ENCODE measurements at places on chromosomes 12 and 14.

DNA sequence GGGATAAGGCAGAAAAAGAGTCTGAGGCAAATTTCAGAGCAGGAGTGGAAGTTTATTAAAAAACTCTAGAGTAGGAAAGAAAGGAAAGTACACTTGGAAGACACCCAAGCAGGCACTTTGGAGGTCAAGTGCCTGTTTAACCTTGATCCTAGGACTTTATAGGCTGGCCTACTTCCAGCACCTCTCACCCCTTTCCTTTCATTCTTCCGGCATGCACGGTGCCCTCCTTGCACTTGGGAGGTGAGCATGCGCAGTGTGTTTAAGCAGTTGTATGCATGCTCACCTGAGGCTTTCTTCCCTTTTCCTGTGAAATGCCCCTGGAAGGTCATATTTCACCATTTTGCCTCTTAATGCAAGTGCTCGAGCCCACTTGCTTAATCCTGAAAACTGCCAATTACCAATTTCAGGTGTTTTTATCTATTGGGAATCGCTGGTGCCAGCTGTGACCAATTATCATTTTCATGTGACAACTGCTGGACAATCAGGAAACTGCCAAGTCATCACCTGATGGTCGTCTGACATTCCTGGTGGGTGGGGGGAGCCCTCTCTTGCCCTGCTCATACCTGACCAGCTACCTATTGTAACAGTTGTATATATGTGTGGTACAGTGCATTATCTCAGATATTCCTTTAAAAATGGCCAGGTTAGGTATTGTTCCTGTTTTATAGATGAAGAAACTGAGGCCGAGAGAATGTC, 53.5 kb downstream of the SUDS3 start:
- DNase-seq, result no peak

DNA sequence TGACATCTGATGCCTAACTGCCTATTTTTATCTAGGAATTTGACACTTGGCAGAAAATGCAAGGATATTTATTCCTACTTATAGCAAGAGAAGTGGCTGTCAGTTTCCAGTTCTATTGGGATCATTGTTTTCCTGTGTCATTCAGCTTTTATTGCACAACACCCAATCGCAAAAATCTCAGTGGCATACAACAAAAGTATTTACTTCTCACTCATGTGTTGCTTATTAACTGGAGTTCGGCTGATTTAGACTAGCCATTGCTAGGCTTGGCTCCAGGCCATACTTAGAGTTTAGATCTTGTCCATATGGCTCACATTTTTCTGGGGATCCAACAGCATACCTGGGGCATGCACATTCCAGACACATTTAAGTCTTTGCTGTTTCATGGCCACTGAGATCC, 218.6 kb upstream of the SYT1 start:
- DNase-seq, result no peak

DNA sequence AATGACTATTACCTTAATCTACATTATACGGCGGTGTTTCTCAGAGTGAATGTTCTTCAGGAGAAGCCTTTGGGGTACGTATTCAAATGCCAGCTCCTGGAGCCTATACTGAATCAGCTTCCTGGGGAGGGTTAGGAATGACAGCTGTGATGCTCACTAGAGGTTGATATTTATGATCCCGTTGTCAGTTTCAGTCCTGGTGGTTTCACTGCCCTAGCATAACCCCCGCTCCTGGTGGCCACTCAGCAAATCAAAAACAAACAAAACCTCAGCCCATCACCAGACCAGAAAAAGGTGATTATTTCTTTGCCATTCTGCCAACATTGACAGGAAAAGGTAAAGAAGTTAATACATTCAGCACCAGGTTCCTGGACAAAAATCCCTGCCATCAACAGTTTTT, 136.5 kb upstream of the CRY1 start:
- DNase-seq, result no peak

DNA sequence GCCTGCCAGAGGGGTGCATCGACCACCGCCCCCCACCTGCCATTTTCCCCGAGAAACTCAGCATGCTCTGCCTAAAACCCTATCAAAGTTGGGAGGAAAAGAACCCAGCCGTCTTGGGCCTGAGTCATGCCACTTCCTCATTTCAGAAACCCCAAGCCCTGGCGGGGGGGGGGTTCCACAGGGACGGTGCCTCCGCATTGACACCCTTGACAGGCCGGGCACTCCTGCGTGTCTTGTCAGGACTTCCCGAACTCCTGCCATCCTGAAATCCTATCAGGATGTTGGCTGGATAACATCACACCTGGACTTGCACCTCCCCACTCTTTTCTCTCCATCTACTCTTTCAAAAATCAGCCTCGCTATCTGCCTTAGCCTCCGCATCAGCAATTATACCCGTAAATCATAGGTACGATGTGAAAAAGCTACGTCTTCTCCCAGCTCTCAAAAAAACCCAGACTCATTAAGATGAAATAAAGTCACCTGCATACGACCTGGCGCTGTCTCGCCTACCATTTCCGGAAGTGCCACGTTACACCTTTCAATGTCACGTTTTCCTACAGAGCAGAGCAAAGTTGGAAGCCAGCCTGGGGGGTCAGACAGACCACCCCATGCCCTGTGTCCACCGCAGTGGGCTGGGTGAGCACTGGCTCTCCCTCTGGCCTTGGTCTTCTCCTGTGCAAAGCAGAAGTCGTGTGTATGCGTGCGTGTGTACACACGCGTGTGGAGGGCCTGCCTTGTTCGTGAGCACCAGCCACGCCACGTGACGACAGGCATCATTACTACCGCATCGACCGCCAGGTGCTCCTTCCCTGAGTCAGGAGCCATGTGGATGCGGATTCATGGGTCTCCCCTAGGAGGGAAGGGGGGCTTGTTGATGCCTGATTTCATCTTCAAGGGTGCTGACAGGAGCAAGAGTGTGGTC, 96.7 kb downstream of the RFLNA start:
- DNase-seq, result peak; percentile 20

DNA sequence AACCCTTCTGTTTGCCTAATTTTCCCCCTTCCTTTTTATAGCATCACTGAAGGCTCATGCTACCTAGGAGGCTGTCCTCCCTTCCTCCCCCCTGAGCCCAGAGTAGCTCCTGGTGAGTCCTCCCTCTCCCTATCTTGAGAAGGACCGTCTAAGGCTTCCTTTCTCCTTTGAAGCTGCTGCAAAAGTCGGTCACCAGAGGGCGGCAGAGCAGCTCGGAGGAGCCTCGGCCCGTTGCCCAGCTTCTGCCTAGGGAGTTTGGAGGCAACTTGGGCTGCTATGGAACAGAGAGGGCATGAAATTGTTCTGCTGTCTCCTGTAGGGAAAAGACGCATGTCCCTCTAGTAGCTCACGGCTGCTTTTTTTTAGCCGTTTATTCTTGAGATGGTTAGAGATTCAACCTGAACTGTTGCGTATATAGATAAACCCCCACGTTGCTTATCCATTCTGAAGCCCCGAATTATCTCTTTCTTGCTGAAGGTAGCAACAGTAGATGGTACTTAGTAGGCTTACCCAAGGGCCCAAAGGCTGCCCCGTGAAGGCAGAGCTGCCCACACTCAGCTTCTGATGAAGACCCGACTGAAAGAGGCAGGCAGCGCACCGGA, 5.7 kb downstream of the WNT5B start:
- DNase-seq, result peak; percentile 33

GRCh38 chr14:94345344-94346064, 22.4 kb upstream of the SERPINA6 start:
- no peak for DNase-seq

GRCh38 chr12:105812366-105812765, 326.4 kb downstream of the NUAK1 start:
- no peak for DNase-seq

DNA sequence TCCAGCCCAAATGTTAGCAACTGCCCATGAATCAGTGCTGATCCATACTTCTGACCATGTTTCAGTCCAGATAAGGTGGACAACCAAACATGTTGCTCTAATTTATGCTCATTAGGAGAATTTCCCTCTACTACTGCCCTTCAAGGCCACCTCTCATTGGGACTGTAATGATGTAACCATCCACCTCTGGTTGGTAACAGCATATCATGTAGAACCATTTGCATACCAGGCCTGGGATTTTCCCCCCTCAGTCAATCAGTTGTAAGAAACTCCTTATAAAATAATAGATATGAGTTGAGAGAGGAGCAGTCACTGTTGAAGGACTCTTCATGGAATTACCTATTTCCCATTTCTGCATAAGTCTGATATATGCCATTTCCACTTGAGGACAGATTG, 17.8 kb upstream of the YAF2 start:
- no peak for DNase-seq

DNA sequence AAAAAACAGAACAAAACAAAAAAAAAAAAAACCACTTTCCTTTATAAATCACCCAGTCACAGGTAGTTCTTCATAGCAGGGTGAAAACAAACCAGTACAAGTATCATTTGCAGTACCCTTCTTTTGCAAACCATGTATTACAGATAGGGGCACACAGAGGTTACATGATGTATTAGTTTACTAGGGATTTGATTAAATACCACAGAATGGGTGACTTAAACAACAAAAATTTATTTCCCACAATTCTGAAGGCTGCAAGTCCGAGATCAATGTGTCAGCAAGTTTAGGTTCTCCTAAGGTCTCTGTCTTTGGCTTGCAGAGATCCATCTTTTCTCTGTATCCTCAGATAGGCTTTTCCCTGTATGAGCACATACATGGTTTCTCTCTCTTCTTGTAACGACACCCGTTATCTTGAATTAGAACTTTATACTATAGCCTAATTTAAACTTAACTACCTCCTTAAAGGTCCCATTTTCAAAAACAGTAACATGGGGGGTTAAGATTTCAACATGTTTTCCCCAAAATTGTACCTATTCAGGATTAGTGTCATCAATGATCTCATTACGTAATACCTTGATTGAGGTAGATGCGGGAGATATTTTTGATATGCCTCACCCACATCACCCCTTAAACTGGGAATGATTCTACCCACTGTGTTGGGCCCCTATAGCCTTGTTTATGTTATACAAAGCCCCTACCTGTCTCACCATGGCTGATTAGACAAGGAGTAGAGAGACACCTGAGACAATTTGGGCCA, 3.5 kb upstream of the CEP128 start:
- DNase-seq, result no peak

DNA sequence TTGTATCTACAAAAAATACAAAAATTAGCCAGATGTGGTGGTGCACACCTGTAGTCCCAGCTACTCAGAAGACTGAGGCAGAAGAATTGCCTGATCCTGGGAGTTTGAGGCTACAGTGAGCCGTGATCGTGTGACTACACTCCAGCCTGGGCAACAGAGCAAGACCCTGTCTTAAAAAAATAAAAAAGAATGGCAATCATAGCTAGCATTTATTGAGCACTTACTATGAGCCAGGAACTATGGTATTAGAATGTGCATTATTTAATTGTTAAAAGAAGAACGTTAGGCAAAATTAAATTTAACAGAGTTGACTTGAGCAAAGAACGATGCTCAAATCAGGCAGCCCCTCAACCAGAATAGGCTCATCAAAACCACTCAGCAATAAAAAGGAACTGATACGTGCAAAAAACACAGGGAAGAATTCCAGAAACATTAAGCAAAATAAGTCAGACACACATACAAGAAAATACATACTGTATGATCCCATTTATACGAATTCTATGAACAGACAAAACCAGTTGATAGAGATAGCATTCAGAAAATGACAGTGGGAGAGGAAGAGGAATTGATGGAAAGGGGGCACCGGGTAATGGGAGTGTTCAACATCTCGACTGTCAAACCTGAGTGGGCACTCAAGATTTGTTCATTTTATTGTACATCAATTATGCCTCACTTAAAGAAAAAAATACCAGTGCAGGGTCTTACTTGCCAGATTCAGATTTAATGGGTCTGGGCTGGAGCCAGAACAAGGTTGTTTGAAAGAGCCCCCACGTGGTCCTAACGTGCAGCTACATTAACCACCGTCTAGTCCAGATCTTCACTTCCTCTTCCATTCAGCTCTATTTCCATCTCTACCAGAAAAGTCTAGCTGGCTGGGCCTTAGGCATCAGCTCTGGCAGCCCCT, 8.0 kb downstream of the SCNN1A start:
- no peak for DNase-seq

DNA sequence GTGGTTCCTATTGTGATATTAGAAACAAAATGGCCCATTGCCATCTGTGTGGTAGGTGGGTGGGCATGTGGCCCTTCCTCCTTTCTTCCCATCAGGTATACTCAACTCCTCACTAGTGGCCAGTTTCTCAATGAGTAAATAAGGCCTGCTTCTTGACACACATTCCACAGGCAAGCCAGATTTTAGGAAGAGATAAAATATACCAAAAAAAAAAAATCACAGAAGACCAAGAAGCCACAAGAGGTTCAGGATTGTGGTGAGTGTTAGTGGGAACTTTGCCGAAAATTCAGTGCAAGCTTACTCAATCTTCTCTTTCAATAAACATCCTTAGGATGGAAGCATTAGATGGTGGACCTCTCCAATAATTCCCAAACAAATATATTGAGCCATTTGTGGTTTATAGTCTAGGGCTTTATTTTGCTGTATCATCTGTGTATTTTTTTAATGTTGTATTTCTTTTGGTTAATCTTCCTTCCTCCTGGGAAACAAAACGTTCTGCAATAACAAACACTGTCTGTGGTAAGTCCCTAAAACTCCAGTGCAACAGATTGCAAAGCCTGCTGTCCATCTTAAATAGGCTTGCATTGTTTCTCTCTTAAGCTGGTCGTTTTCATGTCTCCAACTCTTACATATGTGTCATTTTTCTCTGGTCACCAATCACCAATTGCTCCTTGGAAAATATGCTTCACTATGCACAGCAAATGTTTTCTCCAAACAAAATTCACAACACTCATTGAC, 289.9 kb upstream of the KITLG start:
- no peak for DNase-seq

DNA sequence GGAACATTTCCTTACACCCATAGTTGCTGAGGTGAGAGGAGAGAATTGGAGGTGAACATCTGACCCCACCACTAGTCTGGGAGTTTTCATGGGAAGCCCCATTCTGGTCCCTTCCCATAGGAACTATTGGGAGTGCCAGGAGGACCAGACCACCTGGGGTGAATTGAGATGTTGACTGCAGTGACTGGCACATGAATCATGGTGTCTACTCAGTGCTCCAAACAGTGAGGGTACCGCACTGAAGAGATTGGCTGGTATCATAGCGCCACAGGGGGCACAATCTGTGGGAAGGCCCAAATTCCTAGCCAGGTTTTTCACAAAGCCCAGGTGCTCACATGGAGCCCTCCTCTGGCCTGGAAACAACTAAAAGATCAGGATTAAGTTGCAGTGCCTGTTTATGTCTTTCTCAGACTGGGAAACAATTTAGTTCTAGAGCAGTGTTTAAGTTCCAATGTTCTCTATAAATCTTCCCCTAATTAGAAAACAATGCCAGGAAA, 3.7 kb upstream of the RNASE9 start:
- no peak for DNase-seq

DNA sequence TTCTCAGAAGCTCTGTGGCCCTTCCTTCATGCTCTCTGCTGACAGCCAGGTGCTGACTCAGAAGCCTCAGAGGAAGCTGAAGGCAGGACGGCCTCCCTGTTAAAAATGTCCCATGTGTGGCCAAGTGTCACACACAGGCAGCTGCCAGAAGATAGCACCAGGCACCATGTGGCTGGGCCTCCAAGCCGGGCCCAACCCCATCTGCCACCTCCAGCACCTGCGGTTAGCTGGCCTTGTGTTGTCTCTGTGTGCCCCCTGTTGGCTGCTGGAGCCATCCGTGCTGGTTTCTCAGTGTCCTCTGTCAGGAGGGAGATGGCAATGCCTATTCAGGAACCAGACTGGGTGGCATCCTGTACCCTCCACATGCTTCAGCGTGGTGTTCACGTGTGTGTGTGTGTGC, 63.2 kb downstream of the TSPAN11 start:
- DNase-seq, result no peak

- no peak for DNase-seq
These were observed 57.5 kb downstream of the SOS2 start for GRCh38 chr14:50173891-50174290.

All from stimulated activated CD8-positive, alpha-beta memory T cell treated with anti-CD3 and anti-CD28 coated beads, Interleukin-7, amount 100 ng/mL, for 24 hours (primary cell).